ENCODE measurements at places on chromosomes 4 and X.

GRCh38 chr4:89427782-89428181 is 120.2 kb upstream of the GPRIN3 start:
- DNase-seq: no peak

DNA sequence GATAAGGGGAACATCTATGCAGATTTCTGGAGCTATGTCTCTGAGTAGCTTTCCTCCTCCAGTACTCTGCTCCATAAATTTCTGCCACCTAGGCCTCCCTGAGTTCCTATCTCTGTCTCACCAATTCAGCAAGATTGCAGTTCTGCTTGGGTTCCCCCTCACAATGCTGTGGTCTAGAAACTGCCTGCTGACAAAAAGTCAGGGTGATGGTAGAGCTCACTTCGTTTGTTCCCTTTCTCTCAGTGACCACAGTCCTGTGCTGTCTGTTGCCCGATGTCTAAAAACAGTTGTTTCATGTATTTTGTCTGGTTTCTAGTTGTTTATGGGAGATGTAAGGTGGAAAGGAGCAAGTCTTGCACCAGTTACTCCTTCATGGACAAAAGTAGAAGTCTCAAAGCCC is 41.1 kb downstream of the AMMECR1 start:
- DNase-seq: no peak

- no peak for DNase-seq
These were observed 48.1 kb upstream of the TBL1X start for GRCh38 chrX:9416562-9417348.

DNA sequence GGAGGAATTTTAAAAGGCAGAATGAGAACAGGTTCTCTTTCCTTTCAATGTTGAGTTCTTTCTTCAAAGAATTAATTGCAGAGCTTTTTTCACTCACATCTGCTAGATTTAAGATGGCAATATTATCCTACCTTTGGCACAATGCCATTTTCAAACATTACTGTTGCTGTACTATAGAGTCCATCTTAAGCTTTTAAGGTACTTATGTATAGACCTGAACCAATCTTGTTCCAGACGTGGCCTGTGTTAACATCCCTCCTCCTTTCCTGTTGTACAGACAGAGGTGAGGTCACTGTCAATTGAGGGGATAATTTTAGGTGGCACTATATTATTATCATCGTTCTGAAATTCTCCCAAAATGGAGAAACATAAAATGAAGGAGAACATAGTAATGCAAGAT is 53.0 kb upstream of the MYOZ2 start:
- DNase-seq: no peak

DNA sequence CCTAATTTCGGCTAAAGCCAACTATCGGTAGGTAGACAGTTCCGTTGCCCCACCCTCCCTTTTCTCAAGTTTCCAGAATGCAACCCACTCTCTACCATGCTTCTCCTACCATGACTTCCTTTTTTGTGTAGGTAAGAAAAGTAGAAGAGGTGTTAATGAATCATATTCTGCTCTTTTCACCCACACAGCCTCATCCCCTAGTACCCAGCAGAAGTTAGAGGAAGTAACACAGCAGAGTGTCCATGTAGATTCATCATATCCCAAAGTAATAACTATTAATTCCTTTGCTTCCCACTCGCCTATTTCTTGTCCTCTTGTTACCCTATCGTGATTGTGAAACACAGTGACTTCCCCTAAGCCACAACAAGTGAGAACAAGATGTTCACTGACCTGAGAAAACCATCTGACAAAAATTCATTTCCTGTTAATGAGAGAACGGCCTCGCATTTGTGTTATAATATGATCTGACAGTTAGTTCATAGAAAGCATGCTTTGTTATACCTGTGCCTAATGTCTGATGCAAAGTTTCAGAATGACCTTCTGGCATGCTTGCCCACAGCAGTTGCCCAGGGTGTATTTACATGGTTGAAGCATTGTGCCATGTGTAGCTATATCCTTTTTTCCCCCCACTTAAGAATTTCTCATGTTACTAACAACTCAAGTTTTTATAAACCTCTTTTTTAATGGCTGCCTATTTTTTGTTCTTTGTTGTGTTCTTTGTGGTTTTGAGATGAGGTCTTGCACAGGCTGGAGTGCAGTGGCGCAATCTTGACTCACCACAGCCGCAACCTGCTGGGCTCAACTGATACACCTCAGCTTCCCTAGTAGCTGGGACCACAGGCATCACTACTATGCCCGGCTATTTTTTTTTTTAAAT is 185.6 kb downstream of the RAP1GDS1 start:
- no peak for DNase-seq

DNA sequence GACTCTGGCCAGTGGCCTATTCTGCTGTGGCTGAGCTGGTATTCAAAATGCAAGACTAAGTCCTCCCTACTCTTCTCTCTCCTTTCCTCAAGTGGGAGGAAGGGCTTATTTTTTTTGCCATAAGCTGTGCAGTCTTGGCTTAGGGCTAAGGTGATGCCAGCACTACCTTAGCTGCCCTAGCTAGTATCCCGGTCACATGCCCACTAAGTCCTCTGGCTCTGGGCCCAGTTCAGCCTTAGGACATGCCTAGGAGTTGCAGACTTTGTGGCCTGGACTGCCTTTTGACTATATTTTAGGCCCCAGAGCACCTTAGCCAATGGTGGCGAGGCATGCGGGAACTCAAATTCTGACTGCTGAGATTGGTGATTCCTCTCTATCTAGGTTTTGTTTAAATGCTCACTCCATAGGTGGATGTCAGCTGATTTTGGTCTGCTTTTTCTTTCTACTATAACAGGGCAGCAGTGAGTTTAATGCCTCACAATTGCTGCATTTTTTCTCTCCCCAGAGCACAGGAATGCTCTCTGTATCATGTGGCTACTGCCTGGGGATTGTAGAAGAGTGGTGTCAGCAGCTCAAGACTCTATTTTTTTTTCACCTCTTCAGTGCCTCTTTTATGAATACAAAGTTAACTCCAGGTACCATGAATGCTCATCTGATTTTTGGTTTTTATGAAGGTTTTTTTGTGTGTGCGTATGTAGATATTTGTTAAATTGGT is 472.9 kb upstream of the GRID2 start:
- DNase-seq: no peak

DNA sequence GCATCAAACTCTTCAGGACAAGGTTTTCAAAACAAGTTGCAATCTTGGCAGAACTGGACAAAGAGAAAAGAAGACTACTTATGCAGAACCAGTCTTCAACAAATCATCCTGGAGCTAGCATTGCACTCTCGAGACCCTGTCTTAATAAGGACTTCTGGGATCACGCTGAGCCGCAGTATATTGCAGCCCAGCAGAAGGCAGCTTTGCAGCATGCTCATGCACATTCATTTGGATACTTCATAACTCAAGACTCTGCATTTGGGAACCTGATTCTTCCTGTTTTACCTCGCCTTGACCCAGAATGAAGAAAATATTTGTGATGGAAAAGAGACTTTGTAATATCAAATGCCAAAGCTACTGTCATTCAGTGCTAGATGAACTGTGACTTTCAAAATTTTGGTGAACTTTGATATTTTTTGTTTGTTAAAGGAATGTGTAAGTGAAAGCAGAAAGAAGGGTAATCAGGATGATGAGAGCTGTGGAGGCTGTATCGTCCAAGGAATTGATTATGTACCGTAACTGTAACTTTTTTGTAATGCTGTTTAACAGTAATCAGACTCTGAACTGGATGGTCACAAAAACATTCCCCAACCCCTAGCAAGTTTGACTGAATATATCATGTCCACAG is 27.2 kb downstream of the HSPA4L start:
- no peak for DNase-seq

- no peak for DNase-seq
These were observed 560.5 kb upstream of the PABPC4L start for GRCh38 chr4:134762053-134762452.

DNA sequence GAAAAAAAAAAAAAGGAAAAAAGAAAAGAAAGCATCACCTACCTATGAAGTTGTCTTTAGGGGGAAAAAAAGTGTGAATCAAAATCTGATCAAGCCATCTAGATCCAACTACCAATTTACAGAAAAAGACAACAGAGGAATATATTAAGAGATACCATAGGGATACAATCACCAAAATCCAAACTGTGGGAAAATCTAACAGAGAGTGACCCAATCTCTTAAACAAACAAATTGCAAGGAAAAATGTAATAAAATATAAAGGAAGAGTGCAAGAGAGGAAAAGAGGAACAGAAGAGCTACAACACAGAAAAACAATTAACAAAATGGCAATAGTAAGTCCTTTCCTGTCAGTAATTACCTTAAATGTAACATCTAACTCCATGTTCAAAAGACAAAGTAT is 19.0 kb downstream of the THOC2 start:
- DNase-seq: no peak

- no peak for DNase-seq
These were observed 440.4 kb downstream of the FAM133A start for GRCh38 chrX:94114362-94114761.

GRCh38 chr4:35447474-35447873 is 796.8 kb downstream of the ARAP2 start:
- no peak for DNase-seq

- no peak for DNase-seq
These were observed 26.3 kb downstream of the AFF1 start for GRCh38 chr4:86961116-86961515.

DNA sequence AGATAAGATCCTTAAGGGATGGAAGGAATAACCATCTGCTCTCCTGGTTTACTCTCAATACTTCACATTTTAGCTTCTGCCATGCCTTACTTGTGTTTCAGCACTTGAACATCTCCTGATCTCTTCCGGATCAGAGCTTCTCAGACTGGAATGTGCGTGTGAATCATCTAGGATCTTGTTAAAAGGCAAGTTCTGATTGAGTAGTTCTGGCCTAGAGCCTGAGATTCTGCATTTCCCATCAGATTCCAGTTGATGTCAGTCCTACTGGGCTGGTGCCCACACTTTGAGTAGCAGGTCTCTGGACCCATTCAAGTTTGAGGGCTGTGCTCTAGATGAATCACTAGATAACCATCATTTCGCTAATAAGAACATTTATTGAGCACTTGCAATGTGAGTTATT is 20.0 kb downstream of the NDP start:
- no peak for DNase-seq

DNA sequence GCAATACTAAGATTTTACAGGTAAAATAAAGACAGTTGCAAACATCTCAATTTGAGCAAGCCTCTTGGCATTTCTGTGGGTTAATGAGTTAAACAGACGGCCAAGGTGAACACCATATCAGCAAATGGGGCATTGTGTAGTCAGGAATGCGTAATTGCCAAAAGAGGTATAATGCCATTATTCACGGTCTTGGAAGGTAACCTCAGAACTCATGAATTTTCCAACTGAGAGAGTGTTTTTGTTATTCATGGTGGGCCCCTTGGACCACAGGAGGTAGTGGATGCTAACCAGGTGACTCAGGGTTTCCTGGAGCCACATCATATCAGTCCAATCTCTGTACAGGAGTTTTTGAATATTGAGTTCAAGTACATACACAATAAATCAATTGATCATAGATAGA is 368.0 kb upstream of the TECRL start:
- DNase-seq: no peak

- DNase-seq: no peak
These were observed 128.5 kb upstream of the TSPAN5 start for GRCh38 chr4:98786866-98787265.

DNA sequence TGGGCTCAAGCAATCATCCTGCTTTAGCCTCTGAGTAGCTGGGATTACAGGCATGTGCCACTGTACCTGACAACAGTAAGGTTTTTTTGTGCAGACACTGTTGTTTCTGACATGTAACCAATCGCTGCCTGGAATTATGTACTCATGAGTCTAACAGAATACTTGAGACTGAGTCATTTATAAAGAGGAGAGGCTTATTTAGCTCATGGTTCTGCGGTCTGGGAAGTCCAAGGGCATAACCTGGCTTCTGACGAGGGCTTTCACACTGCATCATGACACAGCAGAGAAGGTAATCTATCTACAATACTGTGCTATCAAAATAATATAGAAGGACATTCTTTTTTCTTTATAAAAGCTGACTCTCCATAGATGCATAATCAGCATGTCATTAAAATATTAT is 115.5 kb upstream of the STOX2 start:
- no peak for DNase-seq

- no peak for DNase-seq
These were observed 1573.5 kb upstream of the TENM3 start for GRCh38 chr4:180669680-180670079.

DNA sequence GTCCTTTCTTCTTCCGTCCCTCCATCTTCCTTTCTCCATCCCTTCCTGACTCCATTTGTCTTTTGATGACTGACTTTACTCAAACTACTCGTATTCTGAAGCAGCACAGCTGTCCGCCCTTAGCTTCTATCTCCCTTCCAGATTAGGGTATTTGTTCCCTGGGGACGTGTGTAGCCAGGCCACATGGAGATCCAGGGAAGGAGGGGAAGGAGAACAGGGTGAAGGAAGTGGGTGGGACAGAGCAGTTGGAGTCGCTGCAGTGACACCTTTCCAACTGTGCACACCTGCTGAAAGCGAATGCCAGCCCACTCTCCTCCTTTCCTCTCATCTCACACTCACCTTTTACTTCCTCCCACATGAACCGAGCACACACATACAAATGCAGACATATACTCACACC is 323.8 kb downstream of the DCTD start:
- no peak for DNase-seq

- no peak for DNase-seq
These were observed 54.0 kb downstream of the MAP9 start for GRCh38 chr4:155322782-155323181.

DNA sequence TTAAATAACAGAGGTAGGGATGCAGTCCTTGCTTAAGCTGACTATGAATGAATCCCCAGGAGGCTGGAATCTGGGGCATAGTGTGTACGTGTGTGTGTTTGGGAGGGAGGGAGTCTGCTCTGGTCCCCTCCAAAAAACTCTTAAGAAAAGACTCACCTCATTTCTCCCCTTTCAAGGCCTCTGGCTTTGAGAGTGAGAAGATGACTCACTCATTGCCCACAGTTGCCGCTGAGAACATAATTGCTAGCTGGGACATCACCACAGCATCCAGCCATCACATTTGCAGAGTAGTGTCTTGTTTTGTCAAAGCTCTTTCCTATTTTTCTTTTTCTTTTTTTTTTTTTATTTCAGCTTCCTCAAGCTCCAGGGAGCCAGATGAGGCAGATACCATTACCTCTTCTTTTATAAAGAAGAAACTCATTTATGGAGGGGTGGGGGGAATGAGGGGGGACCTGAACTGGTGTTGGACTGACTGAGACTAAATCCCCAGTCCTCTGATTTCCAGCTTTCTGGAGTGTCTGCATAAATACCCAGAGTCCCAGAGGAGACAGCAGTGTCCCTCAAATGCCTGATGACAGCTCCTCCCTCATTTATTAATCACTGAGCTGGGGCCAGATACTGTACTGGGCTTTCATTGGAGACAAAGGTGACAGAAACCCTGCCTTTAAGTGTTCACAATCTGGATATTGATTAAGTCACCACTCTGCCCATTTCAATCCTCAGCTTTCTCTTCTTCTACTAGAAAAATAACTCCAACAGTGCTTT is 61.9 kb upstream of the LAS1L start:
- DNase-seq: no peak

- DNase-seq: no peak
These were observed 296.6 kb upstream of the PPARGC1A start for GRCh38 chr4:24186466-24186865.

GRCh38 chr4:118175506-118175905 is 141.2 kb downstream of the NDST3 start:
- DNase-seq: no peak

- no peak for DNase-seq
These were observed 8.2 kb upstream of the RUFY3 start for GRCh38 chr4:70713453-70714078.
